ENCODE measurements at places on chromosomes 11 and 22.

GRCh38 chr11:12581923-12582322 lies 92.3 kb upstream of the TEAD1 start:
- DNase-seq = no peak

DNA sequence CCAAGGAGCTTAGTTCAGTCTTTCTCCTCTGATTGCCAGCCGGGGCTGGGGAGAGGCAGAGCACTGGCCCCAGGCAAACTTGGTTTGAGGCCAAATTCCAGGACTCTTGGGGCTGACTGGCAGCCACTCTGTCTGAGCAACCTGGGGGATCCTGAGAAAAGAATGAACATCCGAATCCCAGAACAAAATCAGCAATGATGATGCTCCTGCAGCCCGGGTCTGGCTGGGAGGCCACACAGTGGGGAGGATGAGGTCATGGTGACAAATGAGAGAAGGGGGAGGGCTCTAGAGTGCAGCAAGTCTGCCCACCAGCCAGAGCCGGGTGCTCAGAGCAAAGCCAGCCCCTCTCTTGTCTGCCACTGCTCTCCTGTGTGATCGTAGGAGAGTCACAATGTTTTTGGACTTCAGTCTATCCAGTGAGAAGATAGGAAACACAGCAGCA lies 71.8 kb upstream of the PAX6 start:
- DNase-seq = no peak

- no peak for DNase-seq
These were observed 82.1 kb downstream of the ARHGAP42 start for GRCh38 chr11:100769165-100769564.

DNA sequence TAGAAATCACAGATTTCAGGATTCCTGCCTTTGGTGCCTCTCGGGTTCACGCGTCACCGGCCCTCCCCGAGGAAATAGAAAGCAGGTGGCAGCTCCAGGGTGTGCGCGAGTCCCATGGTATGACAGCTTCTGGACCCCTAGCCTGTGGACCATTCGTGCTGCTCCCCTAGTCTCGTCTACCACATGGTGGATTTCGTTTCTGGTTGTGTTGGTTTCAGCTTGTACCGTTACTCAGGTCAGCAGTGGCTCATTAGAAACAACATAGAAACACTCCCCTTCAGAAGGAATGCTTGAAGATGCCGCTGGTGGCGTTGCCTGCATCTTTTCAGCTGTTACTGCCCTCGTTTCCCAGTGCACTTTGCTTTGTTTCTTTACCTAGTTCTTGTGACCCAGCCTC lies 700 bp downstream of the TTC17 start:
- no peak for DNase-seq

DNA sequence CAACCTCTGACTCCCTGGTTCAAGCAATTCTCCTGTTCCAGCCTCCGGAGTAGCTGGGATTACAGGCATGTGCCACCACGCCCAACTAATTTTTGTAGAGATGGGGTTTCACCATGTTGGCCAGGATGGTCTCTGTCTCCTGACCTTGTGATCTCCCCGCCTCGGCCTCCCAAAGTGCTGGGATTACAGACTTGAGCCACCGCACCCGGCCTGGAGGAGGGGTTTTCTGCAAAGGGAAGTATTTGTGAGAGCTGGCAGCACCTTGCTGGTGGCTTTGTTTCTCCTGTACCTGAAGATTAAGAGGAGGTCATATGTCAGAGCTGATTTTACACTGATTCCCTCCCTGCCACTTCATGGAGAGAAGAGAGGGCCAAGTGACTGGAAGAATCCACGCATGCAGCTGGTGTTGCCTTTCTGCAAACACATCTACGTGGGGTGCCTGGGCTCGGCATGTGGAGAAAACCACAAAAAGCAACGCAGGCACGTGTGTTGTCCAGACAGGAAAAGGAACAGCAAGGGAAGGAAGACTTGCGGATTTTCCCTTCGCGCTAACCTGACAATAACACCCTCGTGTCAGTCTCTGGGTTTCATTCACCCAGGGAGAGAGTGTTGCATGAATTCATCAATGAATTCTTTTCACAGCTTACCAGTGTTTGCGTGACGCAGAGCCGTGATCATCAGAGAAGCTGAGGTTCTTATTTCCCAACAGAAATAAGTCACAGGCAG lies 61.9 kb downstream of the TSPAN18 start:
- no peak for DNase-seq

- DNase-seq = no peak
These were observed 18.2 kb upstream of the OR10W1 start for GRCh38 chr11:58286249-58286648.

DNA sequence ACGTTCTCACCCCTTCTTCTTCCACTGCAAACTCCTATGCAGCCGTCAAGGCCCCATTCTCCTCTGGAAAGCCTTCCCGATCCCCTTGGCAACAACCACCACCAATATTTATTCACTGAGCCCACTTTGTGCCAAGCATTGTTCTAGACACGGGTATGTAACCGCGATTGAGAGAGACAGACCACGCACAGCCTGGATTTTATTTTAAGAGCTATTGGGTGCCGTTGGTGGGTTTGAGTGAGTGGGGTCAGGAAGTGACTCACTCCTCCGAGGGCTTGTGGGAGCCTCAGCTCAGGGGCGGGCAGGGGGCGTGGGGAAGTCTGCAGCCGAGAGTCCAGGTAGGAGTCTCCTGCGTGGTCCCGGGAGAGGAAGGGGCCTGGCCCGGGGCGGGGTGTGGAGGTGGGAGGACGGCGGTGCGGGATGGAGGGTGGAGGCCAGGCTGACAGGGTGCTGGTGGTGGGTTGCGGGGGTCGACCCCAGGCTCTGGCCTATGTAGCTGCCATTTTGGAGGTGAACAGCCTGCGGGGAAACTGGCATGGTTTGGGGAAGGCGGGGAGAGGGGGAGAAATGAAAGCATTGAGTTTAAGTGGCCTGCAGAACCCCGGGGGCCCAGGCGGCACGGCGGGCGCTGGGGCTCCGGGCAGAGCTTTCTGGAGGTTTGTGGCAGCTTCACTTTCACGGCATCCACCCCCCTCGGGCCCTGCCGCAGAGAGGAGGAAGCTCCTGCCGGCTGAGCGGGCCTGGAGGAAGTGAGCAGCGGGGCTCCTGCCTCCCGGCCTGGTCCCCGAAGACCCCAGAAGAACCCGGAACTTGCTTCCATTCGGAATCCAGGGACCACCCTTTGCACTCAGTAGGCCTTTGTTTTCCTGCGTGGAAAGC lies 547 bp downstream of the PARVG start:
- peak; percentile 32 for DNase-seq

- peak; percentile 46 for DNase-seq
These were observed 1.5 kb upstream of the WNT11 start for GRCh38 chr11:76207642-76208401.

DNA sequence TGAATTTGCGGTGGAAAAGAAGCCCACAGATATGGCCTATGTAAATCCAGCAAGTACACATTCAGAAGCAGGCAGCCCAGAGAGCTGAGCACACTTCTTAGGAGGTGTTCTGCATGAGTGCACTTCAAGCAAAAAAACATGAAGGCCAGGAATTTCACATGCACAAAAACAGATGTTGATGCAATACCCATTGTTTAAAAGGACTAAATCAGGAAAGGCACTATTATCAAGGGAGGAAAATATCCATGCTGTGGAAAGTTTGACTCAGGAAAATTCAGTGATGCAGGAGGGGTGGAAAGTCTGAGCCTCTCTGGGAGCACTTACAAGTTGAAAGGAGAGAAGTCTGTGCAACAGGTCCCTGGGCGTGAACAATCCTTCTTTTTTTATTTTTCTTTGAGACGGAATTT lies 15.8 kb upstream of the CARS1 start:
- no peak for DNase-seq

DNA sequence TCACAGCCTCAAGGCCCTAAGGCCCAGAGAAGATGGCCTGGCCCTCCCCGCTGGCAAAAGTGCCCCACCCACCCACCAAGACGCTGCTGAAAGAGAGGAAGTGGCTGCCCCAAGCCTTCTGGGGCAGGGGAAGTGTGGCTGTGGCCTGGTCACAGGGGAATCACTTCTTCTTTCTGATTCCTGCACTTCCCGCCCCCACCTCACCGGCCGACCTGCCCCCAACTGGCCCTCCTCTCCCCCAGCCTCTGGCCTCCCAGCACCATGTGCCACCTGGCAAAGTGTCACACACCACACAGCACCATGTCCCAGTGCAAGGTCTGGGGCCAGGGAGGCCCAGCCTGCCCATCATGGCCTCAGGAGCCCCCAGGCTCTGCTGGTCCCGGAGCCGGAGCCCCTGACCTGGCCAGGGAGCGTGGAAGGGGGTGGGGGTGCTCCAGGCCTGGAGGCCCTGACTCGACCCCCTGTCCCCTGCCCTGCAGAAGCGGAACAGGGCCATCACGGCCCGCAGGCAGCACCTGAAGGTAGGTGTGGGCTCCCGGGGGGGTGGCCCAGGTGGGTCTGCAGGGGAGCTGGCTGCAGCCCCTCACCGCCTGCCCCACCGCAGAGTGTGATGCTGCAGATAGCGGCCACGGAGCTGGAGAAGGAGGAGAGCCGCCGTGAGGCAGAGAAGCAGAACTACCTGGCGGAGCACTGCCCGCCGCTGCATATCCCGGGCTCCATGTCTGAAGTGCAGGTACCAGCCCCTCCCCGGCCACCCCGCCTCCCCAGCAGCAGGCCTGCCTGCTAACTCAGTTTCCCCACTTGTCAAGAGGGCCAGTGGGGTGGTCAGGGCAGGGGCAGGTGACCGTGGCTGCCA lies 1.4 kb downstream of the TNNI2 start:
- DNase-seq = no peak

DNA sequence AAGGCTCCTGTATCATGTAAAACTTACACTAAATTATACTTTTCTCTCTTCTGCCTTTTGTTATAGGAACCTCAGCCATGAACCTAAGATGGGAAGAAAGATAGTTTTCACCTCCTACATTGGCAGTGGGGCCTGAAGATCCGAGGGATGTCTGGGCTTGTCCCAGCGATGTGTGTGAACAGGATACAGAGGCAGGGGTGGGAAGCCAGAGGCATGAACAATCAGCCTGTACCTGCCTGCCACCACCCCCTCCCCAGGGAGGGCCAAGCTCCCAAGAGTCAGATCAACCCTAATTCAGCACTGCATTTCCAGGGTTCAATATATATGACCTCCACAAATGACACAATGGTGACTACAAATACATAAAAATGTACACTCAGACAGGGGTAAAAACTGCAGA lies 9.4 kb downstream of the KIAA0930 start:
- DNase-seq = no peak

DNA sequence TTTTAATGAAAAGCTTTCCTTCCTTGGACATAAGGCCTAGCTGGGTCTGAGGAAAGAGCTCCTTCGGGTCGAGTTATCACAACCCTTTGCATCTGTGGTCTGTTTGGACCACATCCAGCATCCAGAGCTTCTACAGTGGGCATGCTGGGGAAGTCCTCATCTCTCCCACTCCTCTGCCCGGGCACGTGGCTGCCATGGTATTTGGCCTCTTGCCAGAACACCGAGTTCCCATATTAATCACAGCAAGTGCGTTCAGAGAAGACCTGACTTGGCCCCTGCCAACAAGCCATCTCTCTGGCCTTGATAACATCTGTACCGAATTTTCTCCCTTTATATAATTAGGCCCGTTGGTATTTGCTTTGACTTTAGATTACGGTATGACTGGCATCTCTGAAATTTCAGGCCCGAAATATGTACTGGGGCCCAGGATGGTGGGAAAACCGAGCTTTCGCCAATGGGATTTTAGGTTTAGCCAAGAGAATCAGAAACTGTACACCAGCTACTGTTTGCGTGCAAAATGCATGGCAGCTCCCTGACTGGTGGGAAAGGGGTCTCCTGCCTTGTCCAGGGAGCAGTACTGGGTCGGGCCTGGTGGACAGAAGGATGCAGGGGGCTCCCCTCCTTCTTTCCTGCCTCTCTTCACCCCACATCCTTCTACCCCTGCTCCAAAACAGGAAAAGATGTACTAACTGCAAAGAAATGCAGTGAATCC lies 90.0 kb downstream of the MICAL2 start:
- DNase-seq = no peak

GRCh38 chr11:119461229-119461963 lies 38.4 kb upstream of the THY1 start:
- no peak for DNase-seq

- peak; percentile 53 for DNase-seq
These were observed 5.6 kb downstream of the RGL4 start for GRCh38 chr22:23696326-23696851.

DNA sequence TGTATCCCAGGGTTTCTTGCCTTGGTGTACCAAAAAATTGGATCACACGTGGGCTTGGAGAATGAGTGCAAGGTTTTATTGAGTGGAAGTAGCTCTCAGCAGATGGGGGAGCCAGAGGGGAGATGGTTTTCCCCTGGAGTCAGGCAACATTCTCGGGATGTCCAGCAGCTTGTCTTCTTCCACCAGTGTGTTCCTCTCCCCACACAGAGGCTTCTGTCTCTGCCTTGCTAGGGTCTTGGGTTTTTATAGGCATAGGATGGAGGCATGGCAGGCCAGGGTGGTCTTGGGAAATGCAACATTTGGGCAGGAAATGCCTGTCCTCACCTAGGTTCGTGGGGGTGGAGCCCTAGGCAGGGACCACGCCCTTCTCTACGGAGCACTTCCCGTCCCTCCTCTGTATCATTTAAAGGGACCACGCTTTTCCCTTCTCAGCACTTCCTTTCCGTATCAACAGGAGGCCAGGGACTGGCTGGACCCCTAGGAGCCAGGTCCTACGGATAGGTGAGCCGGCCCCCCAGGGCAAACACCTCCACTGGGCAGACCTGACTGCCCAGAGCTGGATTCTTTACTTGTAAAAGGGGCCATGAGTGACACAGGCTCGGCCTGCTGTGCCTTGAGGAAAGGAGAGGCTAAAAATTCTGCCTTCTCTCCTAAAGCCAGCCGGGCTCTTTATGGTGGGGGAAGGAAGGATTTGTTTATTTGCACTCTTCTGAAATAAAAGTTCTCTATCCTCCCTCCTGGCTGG lies 55.3 kb upstream of the CCDC188 start:
- DNase-seq = peak; percentile 32

- DNase-seq = no peak
These were observed 565.8 kb upstream of the CCDC90B start for GRCh38 chr11:83852012-83852411.

DNA sequence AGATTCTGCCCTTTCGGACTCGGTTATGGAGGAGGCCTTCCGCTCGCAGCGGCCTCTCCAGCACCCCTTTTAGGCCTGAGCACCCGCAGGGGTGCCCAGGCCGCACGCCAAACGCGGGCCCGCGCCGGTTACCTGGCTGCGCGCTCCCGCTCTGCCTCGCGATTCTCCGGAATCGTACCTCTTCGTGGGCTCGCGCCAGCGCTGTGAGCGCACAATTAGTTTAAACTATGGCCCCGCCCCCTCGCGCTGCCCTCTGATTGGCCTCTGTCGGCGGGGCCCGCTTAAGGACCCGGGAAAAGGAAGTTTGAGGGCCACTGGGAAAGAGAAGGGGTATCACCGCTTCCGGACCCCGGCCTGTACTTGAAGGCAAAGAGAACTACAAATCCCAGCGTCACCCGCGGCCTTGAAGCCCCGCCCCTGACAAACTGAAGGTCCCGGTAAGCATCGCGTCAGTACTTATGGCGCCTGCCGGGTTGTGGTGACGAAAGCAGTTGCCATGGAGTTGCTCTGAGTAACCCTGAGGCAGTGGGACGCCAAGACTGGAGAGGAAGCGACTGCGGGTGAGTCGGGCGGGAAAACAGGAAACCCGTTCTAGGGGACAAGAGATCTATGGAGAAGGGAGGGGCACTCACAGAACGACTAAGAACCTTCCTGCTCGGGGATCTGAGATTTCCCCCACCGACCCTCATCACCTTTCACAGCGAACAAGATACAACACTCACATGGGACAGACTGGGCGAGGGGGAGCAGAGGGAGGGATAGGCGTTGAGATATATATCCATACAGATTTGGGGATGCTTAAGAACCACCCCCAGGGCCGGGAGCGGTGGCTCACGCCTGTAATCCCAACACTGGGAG lies at the start of the genes LRRC51 and NUMA1:
LRRC51 (plus strand) TSS at position 525 of the 858 bp plus-strand sequence. CDS start 8,234 bp downstream, outside the sequence.
NUMA1 (minus strand) TSS at position 217 of the 858 bp plus-strand sequence. CDS start 44,599 bp downstream, outside the sequence.
- DNase-seq = peak; percentile 98

All from stimulated activated CD8-positive, alpha-beta memory T cell treated with anti-CD3 and anti-CD28 coated beads, Interleukin-4, amount 100 ng/mL, for 4 hours (primary cell).